Activated CD8-positive, alpha-beta T cell treated with anti-CD3 and anti-CD28 coated beads, Interleukin-2, amount 10 ng/mL, durations not matched to agents 7 days and 5 days (primary cell): ENCODE measurements at places on chromosomes 1 and 21. TPM values are rescaled to one million over a fixed set of nuclear protein-coding genes. Genes with fewer than 3 reads are reported as not detected.

DNA sequence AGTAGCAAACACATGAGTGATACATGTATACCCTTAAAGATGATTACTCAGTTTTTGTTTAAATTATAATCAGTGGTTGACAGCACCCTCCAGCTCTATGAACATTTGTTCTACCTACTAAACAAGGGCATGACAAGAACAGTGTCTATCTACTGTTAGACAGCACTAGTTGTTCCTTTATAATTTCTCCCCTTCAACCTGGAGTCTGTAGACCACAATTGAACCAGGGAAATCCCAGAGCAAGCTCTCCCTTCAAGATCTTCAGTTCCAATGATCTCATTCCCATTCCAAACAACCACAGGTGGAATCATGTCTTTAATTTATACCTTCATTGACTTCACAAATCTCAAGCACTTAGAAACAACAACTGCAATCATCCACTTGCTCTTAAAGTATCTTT lies 216.1 kb downstream of the HHIPL2 start:
- DNase-seq = no peak

- DNase-seq = no peak
Observed at GRCh38 chr21:39033878-39034589, 149.2 kb downstream of the PSMG1 start.

DNA sequence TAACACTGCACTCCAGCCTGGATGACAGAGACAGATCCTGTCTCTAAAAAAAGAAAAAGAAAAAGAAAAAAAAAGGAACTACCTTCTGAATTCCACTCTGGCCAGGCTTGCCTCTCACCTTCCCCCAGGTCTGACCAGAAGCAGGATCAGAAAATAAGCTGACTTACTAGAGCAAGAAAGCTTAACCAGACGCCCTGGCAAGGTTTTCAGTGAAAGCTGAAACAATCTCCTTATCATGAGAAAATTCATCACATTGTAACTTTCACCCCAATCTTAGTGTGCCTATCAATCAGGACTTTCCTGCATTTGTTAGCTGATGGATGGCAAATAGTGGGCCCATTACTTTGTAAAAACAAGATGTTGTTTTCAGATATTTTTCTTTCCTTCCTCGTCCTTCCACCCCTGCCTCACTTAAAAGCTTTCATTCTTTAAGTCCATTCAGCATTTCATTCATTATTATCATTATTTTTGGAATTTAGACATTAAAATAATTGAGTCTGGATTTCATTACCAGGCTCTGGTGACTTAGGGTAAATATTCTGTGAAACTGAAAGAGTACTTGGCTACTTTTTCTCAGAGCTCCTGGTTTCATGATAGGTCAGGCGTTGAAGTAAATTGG lies 96.5 kb upstream of the CD34 start:
- DNase-seq = no peak

- no peak for DNase-seq
Observed at GRCh38 chr21:27827972-27828371, 861.1 kb upstream of the ADAMTS5 start.

- no peak for DNase-seq
Observed at GRCh38 chr1:119958223-119958622, 61.9 kb upstream of the ADAM30 start.

GRCh38 chr1:207284209-207284897 lies 37.1 kb upstream of the CD55 start:
- DNase-seq = no peak

DNA sequence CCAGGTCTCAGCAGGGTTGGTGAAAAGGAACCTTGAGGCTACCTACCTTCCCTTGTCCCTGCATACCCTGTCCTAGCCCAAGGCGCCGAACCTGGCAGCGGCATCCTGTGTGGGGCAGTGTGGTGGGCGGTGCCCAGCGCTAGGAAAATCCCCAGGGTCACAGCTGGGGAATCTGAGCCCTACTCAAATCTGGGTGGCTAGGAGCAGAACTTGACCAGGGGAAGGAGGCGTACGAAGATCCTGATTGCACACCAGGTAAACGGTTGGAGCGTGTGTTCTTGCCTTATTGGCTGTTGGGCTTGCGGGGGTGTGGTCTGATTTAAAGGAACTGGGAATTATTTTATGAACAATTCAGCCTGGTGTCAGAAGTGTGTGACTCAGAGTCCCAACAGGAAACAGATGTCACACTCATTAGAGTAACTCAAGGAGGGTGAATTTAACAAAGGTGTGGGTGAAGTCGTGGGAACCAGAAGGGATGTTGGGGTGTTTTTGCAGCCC lies 118.6 kb downstream of the LRIG2 start:
- no peak for DNase-seq

- no peak for DNase-seq
Observed at GRCh38 chr1:219550201-219550600, 62.7 kb downstream of the ZC3H11B start.

- no peak for DNase-seq
Observed at GRCh38 chr1:81183051-81183450, 617.7 kb upstream of the ADGRL2 start.

GRCh38 chr1:26350701-26351589 lies 3.0 kb downstream of the CRYBG2 start:
- DNase-seq = no peak

DNA sequence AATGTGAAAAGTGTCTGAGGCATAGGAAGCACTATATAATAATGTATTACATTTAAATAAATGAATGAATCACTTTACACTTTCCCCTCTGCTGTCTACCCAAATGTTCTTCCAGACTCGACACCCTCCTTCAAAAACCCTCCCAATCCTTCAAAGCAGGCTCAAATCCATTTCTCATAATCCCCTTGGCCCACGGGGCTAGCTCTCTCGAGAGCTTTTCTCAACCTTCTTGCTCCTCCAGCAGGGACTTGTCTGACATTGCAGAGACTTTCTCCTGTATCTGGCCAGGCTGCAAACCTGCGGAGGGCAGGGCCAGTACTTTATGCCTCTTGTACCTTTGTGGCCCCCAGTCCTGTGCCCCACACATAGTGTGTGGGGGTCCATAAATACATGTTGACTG lies 14.1 kb upstream of the CNTN2 start:
- DNase-seq = no peak

GRCh38 chr21:29430030-29430429 lies 131.3 kb downstream of the BACH1 start:
- no peak for DNase-seq

DNA sequence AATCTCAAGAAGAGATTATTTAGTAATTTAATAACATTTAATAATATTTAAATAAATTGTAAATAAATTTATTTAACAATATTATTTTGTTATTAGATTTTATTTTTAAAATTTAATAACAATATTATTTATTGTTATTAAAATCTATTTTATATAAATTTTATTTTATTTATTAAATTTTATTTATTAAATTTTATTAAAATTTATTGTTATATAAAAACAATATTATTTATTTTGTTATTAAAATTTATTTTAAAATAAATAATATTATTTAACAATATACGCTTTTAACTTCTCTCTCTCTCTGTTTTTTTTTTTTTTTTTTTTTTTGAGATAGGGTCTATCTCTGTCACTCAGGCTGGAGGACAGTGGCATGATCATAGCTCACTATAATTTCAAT lies 347.1 kb upstream of the LRRC7 start:
- no peak for DNase-seq

GRCh38 chr1:230087028-230087716 lies 20.1 kb downstream of the GALNT2 start:
- no peak for DNase-seq

- DNase-seq = no peak
Observed at GRCh38 chr21:41839387-41840000, 39.6 kb downstream of the PRDM15 start.

GRCh38 chr1:54980528-54981241 lies at the start of gene TMEM61:
Gene TMEM61 (plus strand): TSS chr1:54980628. CDS start chr1:54981066, 438 bp downstream.
- DNase-seq = no peak

- no peak for DNase-seq
Observed at GRCh38 chr1:201542309-201543035, 3.5 kb downstream of the NAV1 start.

DNA sequence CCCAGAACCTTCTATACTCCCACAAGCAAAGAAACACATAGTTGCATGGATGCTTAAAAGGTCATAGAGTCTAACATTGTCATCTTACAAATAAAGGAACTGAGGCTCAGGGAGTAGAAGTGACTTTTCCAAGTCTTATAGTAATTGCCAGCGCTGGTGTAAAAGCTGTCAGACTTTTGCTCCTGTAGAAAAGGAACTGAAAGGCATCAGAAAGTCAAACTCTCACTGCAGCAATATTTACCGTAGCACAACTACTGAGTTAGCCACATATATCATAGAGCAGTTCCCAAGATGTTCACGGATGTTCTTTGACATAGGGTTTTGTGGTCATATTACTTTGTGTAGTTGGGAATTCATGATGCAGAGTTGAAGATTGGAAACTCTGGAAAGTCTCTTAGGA lies 16.6 kb upstream of the USP24 start:
- DNase-seq = no peak

DNA sequence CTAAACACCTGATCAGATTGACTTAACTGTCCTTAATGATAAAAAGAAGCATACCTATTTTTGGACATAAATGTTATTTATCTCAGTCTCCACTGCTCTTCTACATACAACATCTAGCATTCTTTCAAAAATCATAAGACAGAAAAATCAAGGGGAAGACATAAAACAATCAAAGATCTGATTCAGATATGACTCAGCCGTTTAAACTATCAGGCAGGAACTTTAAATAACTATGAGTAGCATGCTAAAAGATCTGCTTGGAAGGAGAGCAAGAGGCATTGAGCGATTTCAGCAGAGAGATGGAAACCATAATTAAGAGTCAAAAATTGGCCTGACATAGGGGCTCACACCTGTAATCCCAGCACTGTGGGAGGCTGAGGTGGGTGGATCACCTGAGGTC lies 27.2 kb upstream of the SLC22A15 start:
- no peak for DNase-seq

DNA sequence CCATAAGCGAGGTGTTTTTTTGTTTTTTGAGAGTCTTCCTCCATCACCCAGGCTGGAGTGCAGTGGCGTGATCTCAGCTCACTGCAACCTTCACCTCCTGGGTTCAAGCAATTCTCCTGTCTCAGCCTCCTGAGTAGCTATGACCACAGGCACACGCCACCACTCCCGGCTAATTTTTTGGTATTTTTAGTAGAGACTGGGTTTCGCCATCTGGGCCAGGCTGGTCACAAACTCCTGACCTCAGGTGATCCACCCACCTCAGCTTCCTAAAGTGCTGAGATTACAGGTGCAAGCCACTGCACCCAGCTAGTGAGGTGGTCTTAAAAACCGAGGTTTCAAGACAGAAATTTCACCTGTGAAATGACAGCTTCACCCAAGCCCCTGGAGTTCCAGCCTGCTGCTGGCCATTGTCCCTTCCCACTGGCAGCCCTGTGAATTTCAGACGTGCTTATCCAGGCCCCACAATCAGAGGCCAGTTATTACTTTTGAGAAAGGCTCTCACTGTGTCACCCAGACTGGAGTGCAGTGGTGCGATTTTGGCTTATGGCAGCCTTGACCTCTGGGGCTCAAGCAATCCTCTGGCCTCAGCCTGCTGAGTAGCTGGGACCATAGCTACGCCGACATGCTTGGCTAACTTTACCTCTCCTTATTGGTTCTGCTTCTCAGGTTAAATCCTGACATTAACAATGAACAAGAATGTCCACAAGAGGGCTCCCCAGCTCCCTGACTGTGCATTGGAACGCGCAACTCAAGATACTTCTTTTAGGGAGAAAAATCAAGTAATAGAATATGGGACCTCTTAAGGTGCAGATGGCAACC lies 19.4 kb downstream of the ENO1 start:
- peak; percentile 74 for DNase-seq

DNA sequence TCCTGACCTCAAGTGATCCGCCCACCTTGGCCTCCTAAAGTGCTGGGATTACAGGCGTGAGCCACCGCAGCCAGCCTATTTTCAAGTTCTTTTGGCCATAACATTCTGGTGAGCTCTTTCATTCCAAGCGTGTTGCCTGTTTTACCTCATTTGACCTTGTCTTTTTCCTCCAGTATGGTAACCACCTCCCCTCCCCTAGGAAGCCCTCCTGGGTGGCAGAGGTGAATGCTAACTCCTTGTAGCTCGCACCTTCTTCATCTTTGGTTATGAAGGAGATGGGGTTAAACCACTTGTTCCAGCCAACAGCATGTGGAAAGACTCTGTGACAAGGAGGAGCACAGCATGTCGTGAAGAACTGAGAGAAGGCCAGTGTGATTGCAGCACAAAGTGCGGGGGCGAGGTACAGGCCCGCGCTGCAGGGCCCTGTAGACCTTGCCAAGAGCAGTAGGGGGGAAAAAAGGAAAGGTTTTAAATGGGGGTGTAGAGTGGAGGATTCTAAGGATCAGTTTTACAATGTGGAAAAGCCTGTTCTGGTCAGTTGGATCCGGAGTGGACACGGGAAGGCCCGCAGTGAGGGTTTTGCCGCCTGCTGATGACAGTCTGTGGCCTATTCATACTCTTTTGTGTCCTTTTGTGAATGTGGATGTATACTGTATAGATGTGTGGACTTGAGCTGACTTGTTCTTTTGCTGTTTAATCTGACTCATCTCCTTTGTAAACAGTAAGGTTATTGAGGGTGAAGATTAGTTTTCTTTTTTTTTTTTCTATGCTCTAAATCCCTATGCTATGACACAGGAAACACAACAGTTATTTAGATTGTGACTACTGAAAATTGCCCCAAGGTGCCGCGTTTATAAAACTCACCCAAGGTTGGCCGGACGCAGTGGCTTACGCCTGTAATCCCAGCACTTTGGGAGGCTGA lies 7.5 kb upstream of the ZNF436 start:
- no peak for DNase-seq

DNA sequence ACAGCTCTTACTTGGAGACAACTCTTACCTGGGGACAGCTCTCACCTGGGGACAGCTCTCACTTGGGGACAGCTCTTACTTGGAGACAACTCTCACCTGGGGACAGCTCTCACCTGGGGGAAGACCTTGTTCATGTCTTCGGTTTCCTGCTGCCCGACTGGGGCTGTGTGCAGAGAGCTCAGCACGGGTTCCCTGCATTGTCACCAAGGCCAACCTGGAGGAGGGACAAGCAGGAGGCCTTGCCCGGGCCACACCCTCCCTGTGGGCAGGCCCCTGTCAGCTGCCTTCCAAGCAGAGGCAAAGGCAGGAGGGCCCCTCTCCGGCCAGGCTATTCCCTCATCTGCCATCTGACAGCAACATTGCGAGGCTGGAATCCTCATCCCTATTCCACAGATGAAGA lies at the start of gene LDLRAD1:
Gene LDLRAD1, minus strand, starts transcription at position 208 of the 400 bp plus-strand sequence. Its CDS starts 74 bp downstream, at position 134.
- no peak for DNase-seq

Gene HSPA6
- 0.94 TPM for total RNA-seq

Gene FAM72C
- total RNA-seq = 19.1 TPM

Gene GNG12
- not detected for total RNA-seq

Gene FCAMR
- not detected for total RNA-seq

Gene OR2T29
- total RNA-seq = not detected

Gene PRELP
- not detected for total RNA-seq

Gene HIVEP3
- total RNA-seq = 11.8 TPM

Gene IL24
- total RNA-seq = not detected

Gene FAM163A
- not detected for total RNA-seq

Gene RGS21
- total RNA-seq = not detected

Gene PDE9A
- 10.8 TPM for total RNA-seq

Gene TMPRSS3
- 10.1 TPM for total RNA-seq

Gene TMEM125
- total RNA-seq = not detected

Gene NCDN
- total RNA-seq = 19.3 TPM

Gene NPPB
- not detected for total RNA-seq

Gene SLAMF7
- 88.5 TPM for total RNA-seq

Gene SPOCD1
- total RNA-seq = not detected

Gene NUDT4B
- not detected for total RNA-seq

Gene SH2D2A
- 86.7 TPM for total RNA-seq
